Stimulated activated CD8-positive, alpha-beta memory T cell treated with anti-CD3 and anti-CD28 coated beads, Interleukin-7, amount 100 ng/mL, for 1 hour (primary cell): ENCODE measurements at places on chromosomes 7 and 10.

GRCh38 chr7:104039363-104039762 lies 49.9 kb upstream of the RELN start:
- DNase-seq = no peak

DNA sequence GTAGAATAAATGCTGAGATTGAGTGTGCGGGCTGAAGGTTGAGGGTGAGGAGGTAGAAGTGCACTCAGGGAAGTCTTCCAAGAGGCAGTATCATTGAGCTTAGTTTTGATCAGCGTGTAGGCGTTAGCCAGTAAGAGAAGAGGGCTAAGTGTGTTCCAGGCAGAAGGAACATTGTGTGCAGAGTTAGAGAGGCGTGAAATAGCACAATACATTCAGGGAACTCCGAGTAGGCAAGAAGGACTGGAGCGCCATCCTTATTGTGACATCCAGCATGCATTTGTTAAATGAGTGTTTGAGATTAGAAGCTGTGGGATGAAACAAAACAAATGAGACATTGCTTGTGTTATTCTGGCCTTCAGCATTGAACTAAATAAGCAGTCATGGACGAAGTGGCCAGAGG lies 140.9 kb upstream of the MKLN1 start:
- no peak for DNase-seq

- no peak for DNase-seq
These were observed 236.2 kb upstream of the KLF14 start for GRCh38 chr7:130970196-130970595.

DNA sequence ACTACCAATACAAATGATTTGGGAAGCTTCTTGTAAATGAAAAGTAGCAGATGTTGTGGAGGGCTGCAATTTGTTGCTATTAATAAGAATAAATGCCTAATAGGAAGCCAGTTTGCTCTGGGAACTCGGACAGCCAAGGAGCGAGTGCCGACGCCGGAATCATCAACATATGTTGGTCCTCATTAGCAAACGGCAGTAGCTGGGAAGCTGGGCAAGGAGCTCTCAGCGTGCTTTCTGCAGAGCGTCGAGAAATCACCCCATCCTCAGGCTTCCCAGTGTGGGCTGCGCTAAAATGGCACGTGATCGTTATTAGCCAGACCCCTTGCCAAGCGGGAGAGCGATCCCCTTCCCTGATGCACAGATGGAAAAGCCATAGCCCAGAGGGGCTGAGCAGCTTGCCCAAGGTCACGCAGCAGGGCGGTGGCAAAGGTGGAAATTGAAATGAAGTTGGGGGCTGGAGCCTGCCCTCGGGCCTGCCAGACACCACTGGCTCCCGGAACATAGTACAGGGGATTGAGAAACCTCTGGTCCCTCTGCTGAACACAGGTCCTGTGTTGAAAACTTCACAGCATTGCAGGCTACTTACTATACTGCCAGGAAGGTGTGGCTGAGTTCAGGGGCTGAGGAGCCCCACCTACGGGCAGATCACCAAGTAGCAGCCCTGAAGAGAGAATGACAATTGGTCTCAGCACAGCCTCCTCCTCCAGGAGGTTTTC lies 326.9 kb downstream of the PLXNA4 start:
- no peak for DNase-seq

GRCh38 chr7:92944633-92945032 lies 108.3 kb upstream of the CDK6 start:
- no peak for DNase-seq

DNA sequence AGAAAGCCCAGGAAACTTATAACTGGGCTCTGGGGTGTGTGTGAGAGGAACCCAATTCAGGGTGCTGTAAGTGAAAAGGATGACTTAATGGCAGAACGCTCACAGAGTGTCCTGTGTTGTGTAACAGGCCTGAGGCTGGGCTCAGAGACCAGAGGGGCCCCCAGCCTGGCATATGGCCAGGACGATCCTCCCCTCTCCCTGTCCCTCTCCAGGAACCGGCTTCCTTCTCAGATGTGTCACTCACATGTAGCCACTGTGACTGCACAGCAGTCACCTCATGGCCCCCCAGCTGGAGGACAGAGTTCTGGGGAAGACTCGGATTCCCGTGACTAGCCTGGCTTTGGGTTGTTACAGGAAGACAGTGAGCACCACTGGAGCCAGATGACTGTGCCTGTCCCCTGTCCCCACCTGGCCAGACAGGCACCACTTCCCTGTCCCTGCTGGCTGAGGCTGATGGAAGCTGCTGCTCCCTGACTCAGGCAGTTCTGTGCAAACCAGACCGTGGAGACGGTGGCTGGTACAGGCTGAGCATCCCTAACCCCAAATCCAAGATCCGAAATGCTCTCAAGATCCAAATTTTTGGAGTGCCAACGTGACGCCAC lies 220.5 kb downstream of the MLLT10 start:
- no peak for DNase-seq

GRCh38 chr10:103800789-103801540 lies 54.4 kb downstream of the SH3PXD2A start:
- peak; percentile 14 for DNase-seq

GRCh38 chr7:45988405-45989057 lies 67.5 kb upstream of the IGFBP3 start:
- no peak for DNase-seq

DNA sequence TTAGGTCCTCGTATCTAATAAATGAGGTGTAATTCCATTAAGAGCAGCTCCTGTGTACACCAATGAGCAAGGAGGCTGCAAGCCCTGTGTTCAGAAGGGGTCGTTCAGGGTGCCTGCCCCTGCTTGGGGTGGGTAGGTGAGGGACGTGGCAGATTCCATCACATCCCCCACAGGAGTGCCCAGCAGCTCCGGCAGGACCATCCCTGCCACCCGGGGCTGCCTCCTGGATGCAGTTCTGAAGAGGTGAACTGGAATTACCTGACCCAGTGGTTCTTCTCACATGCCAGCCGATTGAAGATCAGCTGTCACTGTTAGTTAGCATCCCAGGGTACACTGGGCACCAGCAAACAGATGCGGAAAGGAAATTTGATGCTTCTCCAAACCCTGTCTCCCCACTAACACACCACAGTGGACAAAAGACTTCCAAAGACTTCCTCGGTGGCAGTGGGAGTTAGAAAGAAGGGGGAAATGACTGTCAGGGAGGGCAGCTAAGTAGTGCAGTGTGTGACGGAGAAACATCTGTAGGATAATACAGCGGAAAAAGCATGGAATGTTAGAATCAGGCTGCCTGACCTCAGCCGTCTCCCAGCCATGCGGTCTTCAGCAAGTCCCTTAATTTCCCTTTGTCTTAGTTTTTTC lies 313.6 kb upstream of the ZMIZ1 start:
- DNase-seq = no peak
